Kidney capillary endothelial cell (primary cell): ENCODE measurements at places on chromosomes 7 and 10.

DNA sequence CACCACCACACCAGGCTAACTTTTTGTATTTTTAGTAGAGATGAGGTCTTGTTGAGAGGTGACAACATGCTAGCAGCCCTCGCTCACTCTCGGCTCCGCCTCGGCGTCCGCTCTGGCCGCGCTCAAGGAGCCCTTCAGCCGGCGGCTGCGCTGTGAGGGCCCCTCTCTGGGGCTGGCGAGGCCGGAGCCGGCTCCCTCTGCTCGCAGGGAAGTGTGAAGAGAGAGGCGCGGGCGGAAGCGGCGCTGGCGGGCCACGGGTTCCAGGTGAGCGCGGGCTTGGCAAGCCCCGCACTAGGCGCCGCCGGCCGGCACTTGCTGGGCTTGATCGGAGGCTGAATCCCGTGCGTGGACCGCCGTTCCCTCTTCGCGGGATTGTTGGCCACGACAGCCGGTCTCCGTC is 83.0 kb downstream of the EEPD1 start:
- DNase-seq, result no peak

DNA sequence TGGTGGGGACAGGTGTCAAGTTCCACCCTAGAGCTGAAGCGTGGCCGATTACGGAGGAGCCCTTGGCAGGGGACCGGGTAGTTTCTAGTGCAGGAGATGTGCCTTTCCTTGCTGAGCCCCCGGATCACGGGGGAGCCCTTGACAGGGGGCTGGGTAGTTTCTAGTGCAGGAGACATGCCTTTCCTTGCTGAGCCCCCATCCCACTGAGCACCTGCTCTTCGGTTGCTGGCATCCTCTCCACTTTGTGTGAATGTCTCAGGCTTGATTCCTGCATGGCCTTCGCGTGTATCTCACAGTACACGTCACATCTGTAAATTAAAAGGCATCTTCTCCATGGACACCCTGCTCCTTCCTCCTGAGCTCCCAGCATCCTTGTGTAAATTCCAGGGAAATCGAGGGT is 263.5 kb downstream of the ADARB2 start:
- no peak for DNase-seq

DNA sequence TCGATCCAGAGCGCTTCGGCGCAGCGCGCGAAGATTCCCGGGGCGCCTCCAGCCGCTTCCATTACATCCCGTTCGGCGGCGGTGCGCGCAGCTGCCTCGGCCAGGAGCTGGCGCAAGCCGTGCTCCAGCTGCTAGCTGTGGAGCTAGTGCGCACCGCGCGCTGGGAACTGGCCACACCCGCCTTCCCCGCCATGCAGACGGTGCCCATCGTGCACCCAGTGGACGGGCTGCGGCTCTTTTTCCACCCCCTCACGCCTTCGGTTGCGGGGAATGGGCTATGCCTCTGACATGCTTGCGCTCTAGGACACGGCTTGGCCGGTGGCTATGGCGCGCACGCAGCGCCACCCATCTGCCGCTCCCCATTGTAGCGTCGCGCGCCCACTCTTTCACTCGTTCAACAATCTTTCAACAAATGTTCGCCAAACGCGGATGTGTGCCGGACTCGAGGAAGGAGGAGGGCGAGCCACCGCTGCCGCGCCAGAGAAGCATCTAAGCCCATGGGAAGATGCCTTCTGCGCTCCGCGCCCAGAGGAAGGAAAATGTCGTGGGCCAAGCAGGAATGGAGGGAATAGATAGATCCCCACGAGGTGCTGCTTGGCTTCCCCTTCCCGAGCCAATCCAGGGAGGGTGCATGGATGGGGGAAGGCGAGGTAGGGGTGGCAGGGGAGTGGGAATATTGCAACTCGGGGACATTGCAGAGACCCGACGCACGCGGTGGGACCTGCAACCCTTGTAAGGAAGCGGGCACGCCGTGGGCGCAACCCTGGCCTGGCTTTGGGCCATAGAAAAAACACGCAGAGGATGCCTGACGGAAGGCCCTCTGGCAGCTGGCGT is 5.1 kb upstream of the CYP26A1 start:
- no peak for DNase-seq

GRCh38 chr7:28900311-28900710 is 57.8 kb downstream of the TRIL start:
- no peak for DNase-seq

DNA sequence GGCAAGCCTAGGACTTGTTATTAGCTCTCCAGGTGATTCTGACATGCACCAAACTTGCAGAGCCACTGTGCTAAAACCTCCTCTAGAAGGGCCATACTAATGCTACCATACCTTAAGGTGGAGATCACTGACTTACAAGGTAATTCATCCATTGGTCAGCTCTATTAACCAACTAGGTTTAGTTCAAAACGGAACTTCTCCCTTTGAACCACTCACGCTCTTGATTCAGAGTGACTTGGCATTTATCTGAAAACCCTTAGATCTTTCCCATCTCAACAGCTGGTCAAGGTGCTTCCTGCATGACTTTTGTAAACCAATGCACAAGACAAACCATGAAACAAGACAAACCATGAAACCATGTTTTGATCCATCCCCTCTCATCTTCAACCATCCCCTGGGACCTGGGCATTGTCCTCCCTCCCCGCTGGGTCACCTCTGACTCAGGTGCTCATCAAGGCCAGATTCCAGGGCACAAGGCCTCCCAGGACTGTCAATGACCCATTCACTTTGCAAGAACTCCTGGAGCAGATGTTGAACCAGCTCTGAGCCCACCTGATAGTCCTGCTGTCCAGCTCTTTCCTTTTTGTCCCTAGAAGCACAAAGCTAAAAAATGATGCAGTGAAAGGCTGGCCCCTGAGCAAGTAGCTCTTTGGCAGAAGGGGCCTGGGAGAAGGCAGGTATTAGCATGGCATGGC is 18.8 kb downstream of the IMPDH1 start:
- DNase-seq, result no peak

- DNase-seq, result no peak
Observed at GRCh38 chr10:31314256-31315150, 4.5 kb upstream of the ZEB1 start.

DNA sequence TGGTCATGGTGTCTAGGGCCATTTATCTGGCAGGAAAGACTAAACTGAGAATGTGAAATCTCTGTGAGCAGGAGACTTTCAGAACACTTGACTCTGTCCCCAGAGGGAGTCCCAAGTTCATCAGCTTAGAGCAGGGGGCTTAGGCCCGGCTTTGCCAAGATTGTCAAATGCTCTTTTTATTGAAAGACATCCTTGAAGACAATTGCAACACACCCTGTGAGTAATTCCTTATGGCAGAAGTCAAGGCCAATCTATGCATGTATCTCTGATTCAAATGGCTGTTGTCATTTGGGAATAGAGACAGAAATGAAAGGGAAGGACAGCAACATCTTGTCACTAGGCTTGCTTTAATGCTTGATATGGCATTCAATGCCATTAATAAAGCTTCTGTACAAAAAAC is 33.7 kb downstream of the BAMBI start:
- no peak for DNase-seq

DNA sequence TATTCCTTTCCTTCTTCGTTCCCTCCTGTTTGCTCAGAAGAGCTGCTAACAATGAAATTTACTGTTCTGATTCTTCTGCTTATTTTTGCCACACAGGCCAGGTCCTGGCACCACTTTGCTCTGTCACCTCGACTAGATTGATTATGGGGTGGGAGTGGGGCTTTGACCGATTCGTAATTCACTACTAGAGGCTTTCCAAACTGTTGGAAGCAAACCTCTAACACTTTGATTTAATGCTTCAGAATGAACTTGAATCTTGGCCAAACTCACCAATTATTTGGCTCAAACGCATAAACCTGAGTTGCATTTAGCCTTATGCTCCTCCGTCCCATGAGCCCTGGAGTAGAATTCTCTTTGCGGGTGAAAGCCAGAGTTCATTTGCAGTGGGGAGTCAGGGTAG is 476.2 kb upstream of the FZD8 start:
- no peak for DNase-seq

- DNase-seq, result no peak
Observed at GRCh38 chr10:99598781-99599509, 21.3 kb downstream of the SLC25A28 start.

- DNase-seq, result no peak
Observed at GRCh38 chr10:1323951-1324350, 267.8 kb downstream of the WDR37 start.

GRCh38 chr7:114981323-114981722 is 59.4 kb downstream of the MDFIC start:
- no peak for DNase-seq

- DNase-seq, result no peak
Observed at GRCh38 chr10:131404886-131405285, 93.4 kb upstream of the TCERG1L start.
